ENCODE measurements at places on chromosomes 12 and 14.

DNA sequence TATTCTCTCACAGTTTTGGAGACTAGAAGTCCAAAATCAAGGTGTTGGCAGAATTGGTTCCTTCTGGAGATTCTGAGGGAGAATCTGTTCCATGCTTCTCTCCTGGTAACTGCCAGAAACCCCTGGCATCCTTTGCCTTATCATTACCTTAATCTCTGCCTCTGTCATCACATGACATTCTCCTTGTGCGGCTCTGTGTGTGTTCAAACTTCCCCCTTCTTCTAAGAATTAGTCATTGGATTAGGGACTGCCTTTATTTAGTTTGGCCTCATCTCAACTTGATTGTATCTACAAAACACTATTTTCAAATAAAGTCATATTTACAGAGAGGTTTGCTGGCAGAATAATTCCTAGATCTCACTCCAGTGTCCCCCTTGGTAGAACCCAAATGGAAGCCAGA, 68.9 kb downstream of the ZNF641 start:
- no peak for DNase-seq

- DNase-seq = no peak
Measured at GRCh38 chr14:34620839-34621238, 9.1 kb downstream of the SNX6 start.

GRCh38 chr12:80412343-80412953, 31.6 kb upstream of the PTPRQ start:
- DNase-seq = no peak

DNA sequence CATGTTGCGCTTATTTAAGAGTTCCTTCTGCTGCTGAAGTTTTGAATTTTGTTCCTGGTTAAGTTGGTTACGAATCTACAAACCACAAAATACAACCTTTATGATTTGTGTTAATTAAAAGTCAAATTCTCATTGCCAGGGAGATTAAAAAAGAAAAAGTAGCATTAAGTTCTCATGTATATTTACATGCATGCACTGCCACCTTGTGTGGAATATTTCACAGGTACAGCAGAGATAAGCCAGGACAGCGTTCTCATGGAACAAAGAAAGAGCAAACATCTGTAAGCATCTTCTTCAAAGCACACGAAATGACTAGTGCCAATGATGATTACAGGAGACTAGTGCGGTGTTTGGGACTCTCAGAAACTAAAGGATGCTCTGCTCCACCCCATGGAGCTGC, 34.2 kb downstream of the ZFYVE21 start:
- no peak for DNase-seq

DNA sequence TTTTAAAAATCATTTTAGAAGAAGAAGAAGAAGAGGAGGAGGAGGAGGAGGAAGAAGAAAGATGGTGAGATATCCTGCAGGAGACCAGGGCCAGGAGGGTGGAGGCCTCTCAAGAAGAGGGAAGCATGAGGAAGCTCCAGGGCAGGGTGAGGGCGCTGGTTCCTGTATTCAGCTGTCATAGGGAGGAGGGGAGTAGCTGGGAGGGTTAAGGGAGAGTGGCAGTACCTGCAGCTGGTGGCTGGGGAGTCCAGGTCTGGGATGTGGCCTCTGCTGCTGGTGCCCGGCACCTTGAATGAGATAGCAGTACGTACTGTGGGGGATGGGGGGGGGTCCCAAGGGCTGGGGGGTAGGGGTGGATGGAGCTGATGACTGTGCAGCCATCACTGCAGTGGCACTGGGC, 9.8 kb downstream of the RBP5 start:
- no peak for DNase-seq

- no peak for DNase-seq
Measured at GRCh38 chr12:79993106-79993862, 58.4 kb upstream of the PPP1R12A start.

DNA sequence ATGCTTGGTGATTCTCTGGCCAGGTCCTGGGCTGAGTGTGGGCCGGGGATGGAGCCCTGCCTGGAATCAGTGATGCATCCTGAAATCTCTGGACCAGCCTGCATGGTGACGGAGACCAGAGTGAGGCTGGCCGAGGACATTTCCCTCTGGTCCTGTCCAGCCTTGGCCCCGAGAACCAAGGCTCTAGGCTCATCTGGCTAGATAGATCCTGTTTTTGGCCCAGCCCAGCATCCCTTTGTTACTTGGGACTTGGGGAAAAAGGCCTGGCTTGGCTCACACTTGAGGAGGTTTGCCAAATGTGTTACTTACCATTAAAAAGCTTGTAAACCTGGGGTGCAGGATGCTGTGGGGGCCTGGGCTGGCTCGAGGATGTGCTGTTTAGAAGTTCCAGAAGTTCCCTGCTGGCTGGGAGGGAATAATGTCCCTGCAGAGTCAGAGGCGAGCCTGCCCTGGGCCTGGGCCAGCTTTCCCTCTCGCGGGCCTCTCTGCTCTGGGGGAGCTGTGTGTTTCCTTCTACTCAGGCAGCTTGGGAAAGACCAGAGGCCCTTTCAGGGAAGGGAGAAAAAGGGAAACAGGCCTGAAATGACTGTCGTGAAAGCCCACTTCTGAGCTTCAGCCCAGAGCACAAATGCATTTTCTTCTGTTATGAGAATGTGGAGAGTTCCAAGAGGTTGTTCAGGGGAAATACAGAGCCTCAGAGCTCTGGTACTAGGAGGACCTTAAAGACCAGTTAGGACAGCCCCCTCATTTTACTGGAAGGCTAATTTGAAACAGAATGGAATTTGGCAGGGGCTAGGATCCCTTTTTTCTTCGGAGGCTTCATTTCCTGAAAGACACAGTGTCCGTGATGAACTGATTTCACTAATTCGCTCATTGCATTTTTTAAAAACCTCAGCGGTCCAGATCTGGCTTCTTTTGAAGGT, 47.2 kb upstream of the CTDSP2 start:
- DNase-seq = no peak

GRCh38 chr14:103433916-103434563, 48.8 kb downstream of the MARK3 start:
- DNase-seq = no peak

DNA sequence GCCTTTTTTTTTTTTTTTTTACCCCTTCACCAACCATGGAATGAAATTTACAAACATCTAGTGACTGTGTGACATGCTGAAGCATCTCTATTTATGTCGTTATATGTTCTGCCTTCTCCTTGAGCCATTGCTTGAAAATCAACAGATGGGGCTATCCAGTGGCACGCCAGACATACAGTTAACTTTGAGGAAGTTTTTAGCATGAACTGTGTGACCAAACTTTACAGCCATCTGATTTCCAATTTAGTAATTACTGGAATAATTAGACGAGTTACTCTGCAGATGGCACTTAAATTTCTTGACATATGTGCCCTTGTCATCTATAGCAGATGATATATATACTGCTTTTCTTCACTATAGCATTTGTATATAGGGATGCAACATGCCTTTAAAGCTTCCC, 192.1 kb downstream of the SNAPC1 start:
- no peak for DNase-seq

DNA sequence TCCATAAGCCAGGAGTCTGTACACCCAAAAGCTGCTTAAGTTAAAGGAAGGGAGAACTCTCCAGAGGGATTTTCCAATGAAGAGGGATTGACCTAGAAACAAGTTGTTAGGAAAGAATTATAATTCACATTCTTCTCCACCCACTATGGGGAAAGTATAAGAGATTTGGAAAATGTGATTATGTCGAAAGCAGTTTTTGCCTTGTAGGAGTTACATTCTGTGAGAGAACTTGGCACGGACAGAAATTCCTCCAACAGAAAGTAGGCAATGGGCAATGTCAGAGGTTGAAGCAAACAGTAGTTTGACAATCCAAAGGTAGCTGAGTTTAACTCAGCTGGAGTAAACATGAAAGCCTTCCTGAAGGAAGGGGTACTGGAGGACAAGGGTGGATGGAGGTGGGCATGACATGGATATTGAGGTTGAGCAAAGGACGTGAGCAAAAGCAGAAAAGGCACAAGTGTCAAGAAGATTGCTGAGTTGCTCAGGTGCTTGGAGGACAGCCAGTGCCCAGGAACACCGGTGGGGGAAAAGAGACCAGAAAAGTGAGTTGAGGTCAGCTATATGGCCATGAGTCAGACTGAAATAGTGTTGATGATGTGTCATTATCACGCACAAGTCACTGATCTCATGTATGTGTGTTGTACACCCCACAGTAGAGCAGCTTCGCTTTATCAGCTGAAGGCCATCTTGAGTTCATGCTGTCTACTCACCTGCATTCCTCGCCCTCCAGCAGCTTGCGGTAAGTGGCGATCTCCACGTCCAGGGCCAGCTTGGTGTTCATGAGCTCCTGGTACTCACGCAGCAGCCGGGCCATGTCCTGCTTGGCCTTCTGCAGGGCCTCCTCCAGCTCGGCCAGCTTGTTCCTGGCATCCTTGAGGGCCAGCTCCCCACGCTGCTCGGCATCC, 4.0 kb downstream of the KRT5 start:
- no peak for DNase-seq

- DNase-seq = no peak
Measured at GRCh38 chr12:24681570-24681969, 267.3 kb downstream of the BCAT1 start.

GRCh38 chr14:104442631-104443390, 136.8 kb upstream of the C14orf180 start:
- DNase-seq = no peak

GRCh38 chr14:24261969-24262327, 1.0 kb downstream of the TGM1 start:
- DNase-seq = no peak

GRCh38 chr14:59465316-59466135, at the start of gene GPR135:
Gene GPR135, minus strand, starts transcription at chr14:59465380. Its CDS starts 154 bp downstream, at chr14:59465226.
- peak; percentile 5 for DNase-seq

GRCh38 chr14:50804181-50804721, 26.7 kb downstream of the NIN start:
- DNase-seq = no peak

DNA sequence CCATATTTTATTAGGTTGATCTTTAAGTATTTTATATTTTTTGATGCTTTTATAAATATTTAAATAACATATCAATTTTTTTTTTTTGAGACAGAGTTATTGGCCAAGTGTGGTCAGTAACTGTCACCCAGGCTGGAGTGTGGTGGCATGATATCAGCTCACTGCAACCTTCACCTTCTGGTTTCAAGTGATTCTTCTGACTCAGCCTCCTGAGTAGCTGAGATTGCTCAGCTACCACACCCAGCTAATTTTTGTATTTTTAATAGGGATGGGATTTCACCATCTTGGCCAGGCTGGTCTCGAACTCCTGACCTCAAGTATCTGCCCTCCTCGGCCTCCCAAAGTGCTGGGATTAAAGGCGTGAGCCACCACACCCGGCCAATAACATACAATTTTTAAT, 71.1 kb downstream of the FUT8 start:
- DNase-seq = no peak

GRCh38 chr12:78888568-78888967, 24.0 kb downstream of the SYT1 start:
- no peak for DNase-seq

- no peak for DNase-seq
Measured at GRCh38 chr14:75197338-75197737, 20.9 kb upstream of the TMED10 start.

DNA sequence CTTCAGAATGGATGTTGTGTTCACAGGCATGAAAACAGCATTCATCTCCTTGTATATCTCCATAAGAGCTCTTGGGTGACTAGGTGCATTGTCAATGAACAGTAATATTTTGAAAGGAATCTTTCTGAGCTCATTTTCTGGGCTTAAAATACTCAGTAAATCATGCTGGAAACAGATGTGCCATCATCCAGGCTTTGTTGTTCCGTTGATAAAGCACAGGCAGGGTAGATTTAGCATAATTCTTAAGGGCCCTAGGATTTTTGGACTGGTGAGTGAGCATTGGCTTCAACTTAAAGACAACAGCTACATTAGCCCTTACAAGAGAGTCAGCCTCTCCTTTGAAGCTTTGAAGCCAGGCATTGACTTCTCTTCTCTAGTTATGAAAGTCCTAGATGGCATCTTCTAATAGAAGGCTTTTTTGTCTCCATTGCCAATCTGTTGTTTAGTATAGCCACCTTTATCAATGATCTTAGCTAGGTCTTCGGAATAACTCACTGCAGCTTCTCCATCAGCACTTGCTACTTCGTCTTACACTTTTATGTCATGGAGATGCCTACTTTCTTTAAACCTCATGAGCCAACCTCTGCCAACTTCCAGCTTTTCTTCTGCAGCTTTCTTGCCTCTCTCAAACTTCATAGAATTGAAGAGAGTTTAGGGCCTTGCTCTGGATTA, 79.6 kb upstream of the PSMA6 start:
- no peak for DNase-seq

DNA sequence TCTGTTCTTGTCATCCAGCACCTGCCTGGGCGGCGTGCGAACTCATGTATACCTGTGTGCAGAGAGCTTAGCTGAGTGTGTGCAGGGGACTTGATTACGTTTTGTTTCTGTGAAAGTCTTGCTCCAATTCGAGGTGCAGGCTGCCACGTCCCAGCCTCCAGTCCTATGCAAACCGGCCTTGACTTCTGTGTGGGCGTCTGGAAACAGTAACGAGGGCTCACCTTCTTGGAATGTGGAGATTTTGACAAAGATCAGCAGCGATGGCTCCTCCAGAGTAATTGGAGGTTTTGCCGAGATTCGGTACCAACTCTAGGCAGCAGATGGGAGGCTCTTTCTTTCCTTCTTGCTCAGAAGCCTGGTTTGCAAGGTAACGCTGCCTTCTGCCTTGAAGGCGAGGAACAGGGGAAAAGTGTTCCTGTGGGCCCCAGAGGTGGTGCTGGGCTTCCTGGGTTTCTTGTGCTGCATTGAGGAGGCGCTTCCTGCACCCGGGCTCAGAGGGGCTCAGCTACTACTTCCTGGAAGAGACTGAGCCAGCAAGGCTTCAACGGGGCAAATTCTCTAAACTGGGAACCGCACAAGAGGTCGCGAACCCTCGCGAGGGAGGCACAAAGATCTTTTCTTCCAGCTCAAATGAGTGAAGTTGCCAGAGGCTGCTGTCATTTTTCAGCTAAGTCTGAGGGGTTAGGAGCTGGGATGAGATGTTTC, 249.0 kb downstream of the AACS start:
- DNase-seq = no peak

DNA sequence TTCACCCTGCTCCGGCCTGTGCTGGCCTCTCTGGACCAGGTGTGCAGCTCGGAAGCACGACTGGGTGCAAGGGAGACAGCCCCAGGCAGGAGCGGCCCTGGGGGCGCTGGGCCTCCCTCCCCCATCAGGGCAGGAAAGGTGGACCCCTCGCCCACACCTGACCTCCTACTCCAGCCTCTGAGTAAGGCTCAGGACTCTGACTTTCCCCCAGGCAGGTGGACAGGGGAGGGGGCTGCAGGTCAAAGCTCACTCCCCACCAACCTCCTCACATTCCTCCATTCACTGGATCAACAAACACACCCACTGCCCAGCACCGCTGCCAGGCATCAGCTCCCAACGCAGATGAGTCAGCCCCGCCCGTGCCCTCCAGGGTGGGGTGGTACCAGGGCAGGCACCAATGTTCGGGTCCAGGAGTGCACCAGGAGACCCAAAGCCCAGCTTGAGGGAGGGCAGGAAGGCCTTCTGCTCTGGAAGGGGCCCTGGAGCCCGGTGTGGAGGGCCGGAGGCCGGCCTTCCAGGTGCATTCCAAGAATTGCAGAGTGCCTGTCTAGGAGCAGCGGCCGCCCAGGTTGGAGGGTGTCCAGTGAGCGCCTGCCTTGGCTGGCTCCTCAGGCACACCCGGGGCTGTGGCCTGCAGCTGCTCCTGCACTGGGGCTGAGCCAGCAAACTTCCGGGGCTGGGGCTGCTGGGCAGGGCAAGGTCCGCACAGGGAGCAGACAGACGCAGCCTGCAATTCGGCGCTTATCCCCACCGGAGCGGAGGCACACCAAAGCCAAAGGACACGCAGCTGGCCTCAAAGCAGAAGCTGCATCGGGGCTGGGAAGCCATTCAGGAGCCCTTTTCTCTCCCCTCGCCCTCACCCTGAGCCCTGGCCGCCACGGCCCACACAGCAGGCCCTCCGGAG, 1.6 kb upstream of the INF2 start:
- DNase-seq = no peak
